ENCODE measurements at places on chromosomes 5 and 9. TPM values are rescaled to one million over a fixed set of nuclear protein-coding genes. Genes with fewer than 3 reads are reported as not detected.
A peak's percentile ranks its signal among the peaks of the same experiment; 100 is the strongest.

DNA sequence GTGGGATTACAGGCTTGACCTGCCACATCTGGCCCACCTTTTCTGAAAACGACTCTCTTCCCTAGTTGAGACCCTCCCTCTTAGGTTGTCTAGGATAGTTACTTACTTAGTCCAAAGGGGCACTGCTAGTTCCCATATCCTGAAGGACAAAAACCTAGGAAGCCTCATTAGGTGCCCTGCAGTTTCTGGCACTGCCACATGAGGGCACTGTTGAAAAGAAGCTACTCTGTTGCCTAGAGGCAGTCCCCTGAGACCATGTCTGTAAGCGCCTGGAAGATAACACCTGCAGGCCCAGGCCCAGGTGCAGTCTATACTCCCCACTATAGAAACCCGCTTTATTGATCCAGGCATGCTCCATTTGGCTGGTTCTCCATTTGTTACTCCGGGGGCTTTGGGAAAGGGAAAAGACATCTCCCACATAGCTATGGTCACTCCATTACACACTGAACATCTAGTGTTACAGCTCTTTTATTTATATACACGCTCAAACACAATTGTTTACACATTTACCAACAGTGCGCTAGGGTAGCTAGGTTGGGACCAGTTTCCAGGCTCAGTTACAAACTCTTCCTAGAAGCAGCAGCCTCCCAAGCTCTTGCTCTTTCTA is 73.4 kb upstream of the PPARGC1B start:
- peak; percentile 63 for DNase-seq

KIAA1958 gene
- total RNA-seq = 14.9 TPM

DNA sequence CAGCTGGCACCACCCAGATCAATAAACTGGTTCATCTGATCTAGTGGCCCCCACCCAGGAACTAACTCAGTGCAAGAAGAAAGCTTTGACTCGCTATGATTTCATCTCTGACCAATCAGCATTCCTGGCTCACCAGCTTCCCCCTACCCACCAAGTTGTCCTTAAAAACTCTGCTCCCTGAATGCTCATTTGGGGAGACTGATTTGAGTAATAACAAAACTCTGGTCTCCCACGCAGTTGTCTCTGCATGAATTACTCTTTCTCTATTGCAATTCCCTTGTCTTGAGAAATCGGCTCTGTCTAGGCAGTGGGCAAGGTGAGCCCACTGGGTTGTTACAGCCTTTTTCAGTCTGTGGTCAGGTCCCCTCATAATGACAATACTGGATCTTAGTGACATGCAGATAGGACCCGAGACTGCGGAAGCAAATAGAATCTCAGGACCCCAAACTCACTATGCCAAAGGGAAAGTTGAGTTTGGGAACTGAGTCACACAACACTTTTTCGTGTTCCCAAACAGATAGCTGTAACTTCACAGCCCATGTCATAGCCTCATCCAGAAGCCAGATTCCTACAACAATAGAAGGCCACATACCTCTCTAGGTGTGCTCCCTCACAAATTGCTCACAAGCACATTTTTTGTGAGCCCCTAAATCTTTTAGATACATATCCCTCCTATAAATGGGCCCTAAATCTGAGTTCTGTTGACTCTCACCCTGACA is 175.2 kb upstream of the RAI14 start:
- no peak for DNase-seq

DNA sequence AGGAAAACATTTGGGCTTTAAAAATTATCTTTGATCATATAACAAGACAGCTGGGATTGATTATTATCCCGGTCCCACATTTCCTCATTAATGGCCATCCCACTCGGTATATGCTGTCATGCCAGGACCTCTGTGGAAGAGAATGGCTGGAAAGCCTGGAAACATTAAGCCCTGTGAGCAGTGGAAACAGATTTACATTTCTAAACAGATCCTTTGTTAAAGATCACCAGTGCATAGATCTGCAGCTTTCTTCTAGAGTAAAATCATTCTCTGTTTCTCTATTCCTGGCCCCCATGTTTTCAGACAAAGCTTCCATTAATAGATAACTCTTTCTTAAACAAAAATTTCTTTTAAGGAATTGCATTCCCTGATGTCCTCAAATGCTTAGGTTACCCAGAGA is 152.2 kb downstream of the CAVIN4 start:
- DNase-seq = no peak
